Caco-2 (cell line): ENCODE measurements at places on chromosomes 3 and 15. TPM values are rescaled to one million over a fixed set of nuclear protein-coding genes. Genes with fewer than 3 reads are reported as not detected.

Gene PPP1R14D
- 0.43 TPM in 1 of 2 replicates, not detected in the other for total RNA-seq

Gene MYO5A
- total RNA-seq: 8.2 and 9.9 TPM in 2 replicates

Gene MNS1
- 2.6 and 3.0 TPM in 2 replicates for total RNA-seq

Gene ACP3
- total RNA-seq: 0.82 and 2.3 TPM in 2 replicates

Gene MTFMT
- total RNA-seq: 24.7 and 29.9 TPM in 2 replicates

Gene APOD
- 62.0 and 101 TPM in 2 replicates for total RNA-seq

Gene HTR3E
- total RNA-seq: not detected in 2 replicates

Gene CHST14
- 17.0 and 19.6 TPM in 2 replicates for total RNA-seq

Gene GUCA1C
- not detected in 2 replicates for total RNA-seq

Gene CASR
- total RNA-seq: not detected in 2 replicates

Gene IMPG2
- 0.07 TPM in 1 of 2 replicates, not detected in the other for total RNA-seq

Gene ARRDC4
- total RNA-seq: 3.2 and 4.1 TPM in 2 replicates

Gene PP2D1
- not detected in 2 replicates for total RNA-seq

Gene TP63
- total RNA-seq: 0.77 and 1.2 TPM in 2 replicates

Gene CORO2B
- 0.21 and 0.25 TPM in 2 replicates for total RNA-seq

Gene ALDH1L1
- total RNA-seq: 0.07 and 0.41 TPM in 2 replicates

Gene GOLGA8T
- total RNA-seq: not detected in 2 replicates

Gene EFCC1
- 0.28 and 0.39 TPM in 2 replicates for total RNA-seq

Gene ETV5
- total RNA-seq: 16.2 and 18.6 TPM in 2 replicates

Gene UROC1
- not detected in 2 replicates for total RNA-seq

Gene UTS2B
- total RNA-seq: 0.19 and 0.52 TPM in 2 replicates

Gene SCN11A
- total RNA-seq: 0.12 TPM in 1 of 2 replicates, not detected in the other

Gene IL17RD
- 2.7 and 3.1 TPM in 2 replicates for total RNA-seq

Gene DZIP3
- total RNA-seq: 20.9 and 21.2 TPM in 2 replicates

Gene PLSCR1
- 112 and 116 TPM in 2 replicates for total RNA-seq

Gene DPPA2
- not detected in 2 replicates for total RNA-seq

Gene WDR76
- 25.3 and 26.9 TPM in 2 replicates for total RNA-seq

Gene ZNF662
- 10.3 and 13.4 TPM in 2 replicates for total RNA-seq

Gene DGKG
- 0.32 and 0.81 TPM in 2 replicates for total RNA-seq

Gene CCDC54
- total RNA-seq: not detected in 2 replicates
